ENCODE measurements at places on chromosomes 3 and 15. TPM values are rescaled to one million over a fixed set of nuclear protein-coding genes. Genes with fewer than 3 reads are reported as not detected.

GOLGA8S gene
- 0.25 TPM for total RNA-seq

ARPP21 gene
- total RNA-seq, result not detected

ERC2 gene
- not detected for total RNA-seq

UPK1B gene
- 17.3 TPM for total RNA-seq

RARB gene
- total RNA-seq, result 3.6 TPM

DENND4A gene
- 38.8 TPM for total RNA-seq

LRRIQ4 gene
- not detected for total RNA-seq

ZMYND10 gene
- total RNA-seq, result 2.1 TPM

BRPF1 gene
- total RNA-seq, result 35.7 TPM

Measured in omental fat pad (tissue), 4 donors.